ENCODE measurements at places on chromosomes 1 and 21.

DNA sequence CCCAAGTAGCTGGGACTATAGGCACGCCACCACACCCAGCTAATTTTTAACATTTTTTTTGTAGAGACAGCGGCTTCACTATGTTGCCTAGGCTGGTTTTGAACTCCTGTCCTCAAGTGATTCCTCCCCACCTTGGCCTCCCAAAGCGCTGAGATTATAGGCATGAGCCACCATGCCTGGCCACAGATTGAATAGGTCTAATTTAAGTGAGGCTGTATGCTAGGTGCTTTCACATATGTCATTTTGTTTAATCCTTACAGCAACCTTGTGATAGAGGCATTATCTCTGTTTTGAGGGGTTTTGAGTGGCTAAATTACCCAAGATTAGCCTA is 7.2 kb downstream of the INTS3 start:
- DNase-seq, result no peak

DNA sequence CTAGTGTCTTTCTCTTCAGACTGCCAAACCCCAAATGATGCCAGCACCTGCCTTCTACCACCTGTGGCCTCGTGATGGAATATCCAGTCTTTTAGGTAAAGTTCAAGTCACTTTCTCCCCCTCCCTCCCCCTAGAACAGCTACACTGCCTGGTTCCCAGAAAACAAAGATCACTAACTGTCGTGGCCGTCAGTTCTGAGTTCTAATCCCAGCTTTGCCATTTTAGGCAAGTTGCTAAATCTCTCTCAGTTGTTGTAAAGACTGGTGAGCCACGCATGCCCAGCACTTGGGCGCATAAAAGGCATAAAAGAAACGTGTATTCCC is 648 bp upstream of the TRAPPC3 start:
- no peak for DNase-seq

GRCh38 chr1:51265618-51266017 is 29.5 kb downstream of the RNF11 start:
- DNase-seq, result no peak

DNA sequence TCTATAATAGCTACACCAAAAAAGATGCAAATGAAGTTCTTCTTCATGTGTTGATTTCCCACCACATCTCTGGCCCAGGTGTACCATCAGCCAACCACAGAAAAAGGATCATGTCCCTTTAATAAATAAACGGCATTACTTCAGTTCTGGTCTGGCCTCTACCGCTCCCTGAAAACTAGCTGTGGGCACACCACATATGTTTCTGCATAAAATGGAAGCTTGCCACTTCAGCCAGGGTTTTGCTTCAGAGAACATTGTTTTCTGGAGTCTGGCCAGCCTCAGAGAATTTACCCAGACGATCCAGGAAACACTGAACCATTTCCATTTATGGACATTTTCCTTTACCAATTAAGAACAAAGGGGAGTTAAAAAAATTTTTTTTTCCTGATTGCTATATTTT is 5.8 kb upstream of the LAMC2 start:
- no peak for DNase-seq

GRCh38 chr1:41474490-41475271 is 9.8 kb downstream of the EDN2 start:
- no peak for DNase-seq

All from osteocyte (in vitro differentiated cells).